ENCODE measurements at places on chromosomes 7 and 10.

GRCh38 chr7:36651404-36651803, 72.9 kb downstream of the AOAH start:
- DNase-seq = no peak

DNA sequence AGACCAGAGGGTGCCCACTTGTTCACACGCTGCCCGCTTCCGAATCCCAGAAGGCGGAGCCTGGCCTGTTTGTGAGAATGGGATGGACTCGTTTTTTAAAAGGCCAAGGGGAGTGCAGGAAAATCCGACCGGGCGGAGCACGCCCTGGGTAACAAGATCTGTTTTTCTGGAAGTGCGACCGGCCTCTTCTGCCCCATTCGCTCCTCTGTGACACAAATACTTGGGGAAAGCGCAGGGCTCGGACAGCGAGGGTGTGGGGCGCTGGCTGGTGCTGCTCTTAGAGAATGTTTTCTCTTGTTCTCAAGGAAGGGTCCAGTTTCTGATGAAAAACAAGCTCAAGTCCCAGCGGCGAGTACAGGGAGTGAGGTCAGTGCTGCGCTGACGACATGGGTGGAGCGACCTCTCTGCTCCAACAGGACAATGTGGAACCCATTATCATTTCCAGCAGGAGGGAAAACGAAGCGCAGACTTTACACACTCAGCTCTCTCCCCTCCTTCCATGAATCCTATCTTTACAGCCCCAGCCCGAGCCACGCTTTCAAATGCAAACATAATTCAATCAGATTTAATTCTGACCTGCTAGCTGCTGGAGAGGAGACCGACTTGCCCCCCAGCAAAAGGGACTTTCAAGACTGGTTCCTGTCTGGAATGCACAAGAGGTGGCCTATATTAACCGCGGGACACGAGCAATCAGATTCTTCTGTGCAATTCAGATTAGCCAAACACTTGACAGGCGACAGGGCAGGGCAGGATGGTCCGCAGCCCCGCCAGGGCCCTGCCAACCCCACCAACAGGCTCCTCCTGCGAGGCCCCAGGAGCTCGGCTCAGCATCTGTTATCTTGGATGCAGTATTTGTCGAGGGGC, 1.1 kb downstream of the RADIL start:
- DNase-seq = peak; percentile 31

GRCh38 chr7:51046103-51046466, 263.4 kb upstream of the GRB10 start:
- no peak for DNase-seq

DNA sequence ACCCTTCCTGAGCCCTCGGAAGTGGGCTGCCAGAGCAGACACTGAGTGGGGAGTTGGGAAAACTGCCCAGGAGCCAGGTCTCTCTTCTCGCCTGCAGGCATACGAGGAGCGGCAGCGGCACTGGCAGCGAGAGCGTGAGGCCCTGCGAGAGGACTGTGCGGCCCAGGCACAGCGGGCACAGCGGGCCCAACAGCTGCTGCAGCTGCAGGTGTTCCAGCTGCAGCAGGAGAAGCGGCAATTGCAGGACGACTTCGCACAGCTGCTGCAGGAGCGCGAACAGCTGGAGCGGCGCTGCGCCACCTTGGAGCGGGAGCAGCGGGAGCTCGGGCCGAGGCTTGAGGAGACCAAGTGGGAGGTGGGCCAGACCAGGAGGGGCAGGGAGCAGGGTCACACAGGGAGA, 5.8 kb downstream of the LZTS2 start:
- no peak for DNase-seq

DNA sequence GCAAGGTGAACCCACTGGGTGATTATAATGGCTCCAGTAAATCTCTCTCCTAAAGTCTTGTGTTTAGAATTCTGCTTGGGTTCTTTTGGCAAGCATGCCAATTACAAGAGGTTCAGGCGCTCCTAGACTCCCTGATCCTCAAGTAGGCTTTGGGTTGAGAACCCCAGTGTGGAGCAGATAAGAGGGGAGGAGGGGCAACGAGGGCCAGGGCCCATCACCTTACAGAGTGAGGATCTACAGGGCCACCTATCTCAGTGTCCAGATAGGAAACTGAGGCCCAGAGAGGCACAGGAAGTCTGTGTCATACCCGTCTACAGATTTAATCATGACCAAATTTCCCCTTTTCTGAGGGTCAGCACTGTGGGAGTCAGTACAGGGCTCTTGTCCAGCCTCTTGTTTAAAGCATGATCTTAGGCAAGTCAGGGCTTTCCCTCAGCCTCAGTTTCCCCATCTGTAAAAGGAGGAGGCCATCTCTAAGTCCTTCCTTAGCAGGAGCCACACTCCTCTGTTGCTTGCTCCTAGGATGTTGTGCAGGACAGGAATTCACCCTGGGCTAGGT, 4.4 kb downstream of the TACR2 start:
- DNase-seq = no peak

All from NCI-H2171 (cell line).